Lower lobe of right lung (tissue), 2 donors: ENCODE measurements at places on chromosomes 2 and 18. TPM values are rescaled to one million over a fixed set of nuclear protein-coding genes. Genes with fewer than 3 reads are reported as not detected.
A peak's percentile ranks its signal among the peaks of the same experiment; 100 is the strongest.

DNA sequence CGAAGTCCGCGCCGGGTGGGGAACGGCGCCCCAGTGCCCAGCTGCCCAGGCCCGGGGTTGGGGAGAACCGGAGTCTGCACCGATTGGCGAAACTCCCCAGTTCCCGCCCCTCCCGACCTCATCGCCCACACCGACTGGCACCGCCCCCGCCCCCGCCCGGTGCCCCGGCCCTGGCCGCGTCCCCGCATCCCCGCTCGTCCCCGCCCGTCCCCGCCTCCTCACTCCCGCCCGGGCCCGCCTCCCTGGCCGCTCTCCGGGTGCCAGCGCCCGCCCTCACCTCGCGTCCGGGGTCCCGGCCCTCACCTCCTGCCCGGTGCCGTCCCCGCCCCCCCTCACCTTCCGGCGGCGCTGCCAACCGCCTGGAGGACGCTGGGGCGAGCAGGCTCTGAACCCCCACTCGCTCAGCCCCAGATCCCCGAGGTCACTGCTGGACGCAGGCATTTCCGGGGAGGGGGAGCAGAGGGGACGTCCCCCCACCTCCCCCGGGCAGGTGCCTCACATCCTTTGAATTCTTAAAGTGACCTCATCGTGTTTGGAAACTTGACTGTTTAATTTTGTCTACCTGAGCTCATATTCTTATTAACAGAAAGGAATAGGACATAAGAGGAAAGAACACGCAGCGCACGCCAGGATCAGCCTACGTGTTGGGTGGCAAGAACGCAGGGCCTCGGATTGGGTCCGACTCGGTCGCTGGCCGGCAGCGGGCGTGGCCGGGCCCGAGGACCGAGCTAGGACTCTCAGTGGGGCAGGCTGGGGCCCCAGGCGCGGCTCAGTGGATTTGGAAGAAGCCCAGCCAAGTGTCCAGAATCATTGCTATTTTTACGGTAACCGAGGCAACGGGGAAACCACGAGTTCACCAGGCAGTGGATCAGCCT is at the start of gene FAM110C:
Gene FAM110C, minus strand, starts transcription at position 35 of the 875 bp plus-strand sequence. CDS start 120 bp downstream, outside the sequence.
- DNase-seq = peak; percentile 81

GRCh38 chr2:104845946-104846785 is 7.7 kb upstream of the POU3F3 start:
- no peak for DNase-seq

GRCh38 chr18:600107-600506 is 3.3 kb downstream of the CLUL1 start:
- DNase-seq = no peak

DNA sequence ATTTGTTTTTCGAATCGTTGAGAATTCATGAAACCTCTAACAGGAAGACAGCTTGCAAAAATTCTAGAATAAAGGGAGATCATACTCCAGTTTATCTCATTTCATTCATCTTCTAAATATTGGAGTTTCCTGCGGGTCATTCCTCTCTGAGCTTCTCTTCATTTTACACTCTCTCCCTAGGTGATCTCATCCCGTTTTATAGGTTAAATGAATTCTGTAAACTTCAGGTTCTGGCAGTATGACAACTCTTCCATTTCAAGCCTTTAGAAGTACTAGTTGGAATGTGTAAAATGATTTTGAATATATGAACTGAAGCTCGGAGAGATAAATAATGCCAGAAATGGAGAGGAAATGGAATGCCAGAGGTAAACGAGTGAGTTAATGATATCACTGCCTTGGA is 312.4 kb downstream of the METTL4 start:
- DNase-seq = no peak

DNA sequence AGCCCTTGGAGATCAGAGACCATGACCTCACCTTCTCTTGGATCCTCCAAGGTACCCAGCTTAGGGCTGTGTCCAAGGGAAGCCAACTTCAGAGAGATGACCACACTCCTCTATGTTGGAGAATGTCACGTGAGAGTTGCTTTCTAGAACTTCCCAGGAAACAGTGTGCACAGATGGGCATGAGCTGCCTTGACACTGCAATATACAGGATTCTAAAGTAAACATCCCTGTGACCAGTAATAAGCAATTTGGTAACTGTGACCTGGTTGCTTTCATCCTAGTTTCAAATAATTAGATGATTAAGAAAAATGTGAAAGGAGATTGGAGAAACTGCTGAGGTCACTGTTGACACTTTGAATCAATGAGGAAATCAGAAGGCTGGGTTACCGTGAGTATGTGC is 181.1 kb upstream of the EPAS1 start:
- DNase-seq = no peak

- DNase-seq = no peak
These were observed 191.3 kb downstream of the MYO1B start for GRCh38 chr2:191436368-191437055.

GRCh38 chr2:6072768-6073167 is 380.6 kb downstream of the SOX11 start:
- DNase-seq = no peak

DNA sequence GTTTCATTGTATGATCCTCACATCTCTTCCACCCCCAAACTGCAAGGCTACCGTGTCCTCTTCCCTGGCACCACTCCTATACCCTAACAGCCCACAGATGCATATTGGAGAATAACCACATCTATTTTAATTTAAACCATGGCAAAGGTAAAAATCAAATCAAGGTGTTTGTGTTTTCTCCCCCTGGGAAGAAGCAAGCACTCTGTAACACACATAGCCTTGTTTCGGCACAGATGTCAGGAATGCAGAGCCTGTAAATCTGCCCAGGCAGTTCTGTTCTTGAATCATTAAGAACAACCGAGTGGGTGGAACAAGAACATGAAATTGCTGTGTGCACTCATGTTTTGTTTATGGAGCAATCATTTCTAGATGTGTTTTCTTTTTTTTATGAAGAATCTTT is 6.8 kb upstream of the COX7A2L start:
- DNase-seq = no peak

CCDC142 gene
- 20.2 TPM for total RNA-seq

PRSS56 gene
- not detected for total RNA-seq

CHST10 gene
- total RNA-seq = 7.6 TPM
